ENCODE measurements at places on chromosomes 3 and 15. TPM values are rescaled to one million over a fixed set of nuclear protein-coding genes. Genes with fewer than 3 reads are reported as not detected.

Gene MKRN3
- 1.1 TPM for total RNA-seq

Gene PLS1
- total RNA-seq = 0.57 TPM

Gene CISH
- total RNA-seq = 5.6 TPM

Gene GPR171
- total RNA-seq = 13.4 TPM

DNA sequence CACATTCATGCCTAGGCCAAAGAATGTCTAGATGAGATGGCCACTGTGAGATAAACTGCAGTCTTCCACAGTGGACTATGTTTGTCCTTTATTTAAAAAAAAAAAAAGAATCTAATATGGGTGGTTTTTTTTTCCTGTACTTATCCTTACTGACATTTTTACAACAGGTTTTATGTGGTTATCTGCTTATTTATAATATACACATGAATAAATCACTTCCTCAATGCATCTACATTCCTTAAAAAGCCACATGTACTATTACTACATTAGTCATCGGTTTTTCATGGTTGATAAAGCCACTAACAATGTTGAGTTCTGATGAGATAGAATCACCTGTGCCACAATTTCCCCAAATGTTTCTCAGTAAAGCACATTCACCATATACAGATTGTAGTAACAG is 341.3 kb upstream of the THBS1 start:
- DNase-seq = no peak

DNA sequence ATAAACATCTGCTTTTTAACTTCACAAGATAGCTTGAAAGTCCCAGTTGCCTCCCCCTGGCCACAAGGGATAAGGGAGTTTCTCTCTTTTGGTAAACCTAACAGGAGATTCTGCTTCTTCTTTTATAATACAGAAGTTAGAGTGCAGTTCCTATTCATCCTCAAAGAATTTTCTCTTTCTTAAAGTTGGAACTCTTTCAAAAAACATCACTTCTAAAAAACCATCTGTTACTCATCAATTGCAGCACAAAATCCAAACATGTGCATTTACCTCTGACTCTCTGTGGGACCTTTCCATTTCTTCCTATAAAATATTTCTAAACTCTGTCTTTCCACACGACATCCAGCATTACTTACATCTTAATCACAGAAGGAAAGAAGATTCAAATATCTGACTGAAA is 5.1 kb downstream of the DPH6 start:
- DNase-seq = no peak

DNA sequence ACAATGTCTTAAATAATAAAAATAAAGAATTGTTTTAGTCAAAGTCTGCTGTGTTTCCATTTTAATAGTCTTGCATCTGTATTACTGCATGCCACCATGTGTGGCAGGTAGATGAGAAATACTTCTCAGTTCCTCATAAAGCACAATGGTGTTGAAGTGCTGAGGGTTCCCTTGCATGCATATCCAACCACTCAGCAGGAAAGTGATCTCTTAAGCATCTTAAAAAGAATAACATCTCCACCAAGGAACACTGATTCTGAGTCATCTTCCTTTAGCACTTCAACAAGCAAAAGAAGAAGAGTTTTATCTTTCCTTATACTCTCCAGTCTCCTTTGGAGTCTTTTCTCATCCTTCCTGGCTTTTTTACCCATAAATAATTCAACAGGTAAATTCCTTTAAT is 602.0 kb downstream of the TBL1XR1 start:
- DNase-seq = no peak

DNA sequence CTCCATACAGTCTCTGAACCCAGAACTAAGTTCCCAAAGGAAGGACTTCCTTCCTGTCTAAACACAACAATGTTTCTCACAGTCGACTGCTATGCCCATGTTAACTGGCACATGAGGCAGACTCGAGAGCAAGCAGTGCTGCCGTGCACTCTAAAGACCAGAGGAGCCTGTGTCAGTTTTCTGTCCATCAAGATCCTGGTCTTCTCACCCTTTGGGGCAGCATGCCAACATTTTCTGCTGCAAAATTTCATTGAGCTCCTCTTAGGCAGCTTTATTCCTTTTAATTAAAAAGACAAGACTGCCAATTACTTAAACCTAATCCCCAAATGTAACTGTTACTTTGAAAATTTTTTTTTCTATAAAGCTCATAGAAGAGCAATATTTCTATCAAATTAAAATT is 205.1 kb downstream of the GAP43 start:
- no peak for DNase-seq

GRCh38 chr3:139319428-139320402 is 24.1 kb upstream of the MRPS22 start:
- no peak for DNase-seq

Measured in CD8-positive, alpha-beta T cell (primary cell).